Right cardiac atrium (tissue), 5 donors: ENCODE measurements at places on chromosomes 7 and 10. TPM values are rescaled to one million over a fixed set of nuclear protein-coding genes. Genes with fewer than 3 reads are reported as not detected.

The ABI1 gene
- total RNA-seq = 26.7 TPM

The MCU gene
- 19.4 TPM for total RNA-seq

The GPC2 gene
- 0.17 TPM for total RNA-seq

The GPR158 gene
- not detected for total RNA-seq

DNA sequence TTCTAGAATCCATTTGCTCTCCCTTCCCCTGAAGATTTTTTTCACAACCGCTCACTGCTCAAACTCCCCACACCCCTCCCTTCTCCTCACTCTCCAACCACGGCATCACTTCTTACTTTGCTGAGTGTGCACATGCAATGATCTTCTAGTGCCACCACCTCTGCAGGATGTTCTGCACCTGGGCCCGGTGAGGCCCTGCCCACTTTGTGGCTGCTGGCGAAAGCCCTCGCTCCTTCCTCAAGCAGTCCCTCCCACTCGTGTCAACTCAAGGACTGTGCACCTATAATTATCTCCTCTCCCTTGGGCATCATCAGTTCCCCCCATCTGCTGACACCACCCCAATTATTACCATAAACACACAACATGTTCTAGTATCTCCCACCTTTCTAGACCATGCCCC is 91.0 kb upstream of the LANCL2 start:
- DNase-seq = no peak

- peak; percentile 24 for DNase-seq
Measured at GRCh38 chr10:103621783-103622125, 128.2 kb downstream of the NEURL1 start.

GRCh38 chr10:126314863-126315493 is 73.3 kb downstream of the ADAM12 start:
- no peak for DNase-seq

GRCh38 chr10:12710594-12711349 is 290.7 kb downstream of the CCDC3 start:
- DNase-seq = peak; percentile 85

- peak; percentile 72 for DNase-seq
Measured at GRCh38 chr10:132421847-132422751, 25.1 kb downstream of the PWWP2B start.

DNA sequence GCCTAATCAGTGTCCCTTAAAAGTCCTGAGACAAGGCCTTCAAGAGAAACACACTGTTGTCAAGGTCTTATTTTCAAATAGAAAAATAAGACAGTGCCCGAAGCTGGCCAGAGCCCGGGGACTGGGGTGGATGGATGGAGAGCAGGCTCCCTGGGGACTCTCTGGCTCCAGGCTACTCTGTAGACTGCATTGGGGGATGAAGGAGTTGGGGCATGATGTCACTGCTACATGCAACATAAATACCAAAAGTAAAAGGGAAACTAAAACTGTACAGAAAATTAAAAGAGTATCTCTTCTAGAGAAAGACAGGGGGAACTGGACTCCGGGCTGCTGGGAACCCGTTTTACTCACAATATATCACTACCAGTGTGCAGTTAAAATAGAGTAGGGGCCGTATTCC is 629.8 kb downstream of the KCNMA1 start:
- no peak for DNase-seq

DNA sequence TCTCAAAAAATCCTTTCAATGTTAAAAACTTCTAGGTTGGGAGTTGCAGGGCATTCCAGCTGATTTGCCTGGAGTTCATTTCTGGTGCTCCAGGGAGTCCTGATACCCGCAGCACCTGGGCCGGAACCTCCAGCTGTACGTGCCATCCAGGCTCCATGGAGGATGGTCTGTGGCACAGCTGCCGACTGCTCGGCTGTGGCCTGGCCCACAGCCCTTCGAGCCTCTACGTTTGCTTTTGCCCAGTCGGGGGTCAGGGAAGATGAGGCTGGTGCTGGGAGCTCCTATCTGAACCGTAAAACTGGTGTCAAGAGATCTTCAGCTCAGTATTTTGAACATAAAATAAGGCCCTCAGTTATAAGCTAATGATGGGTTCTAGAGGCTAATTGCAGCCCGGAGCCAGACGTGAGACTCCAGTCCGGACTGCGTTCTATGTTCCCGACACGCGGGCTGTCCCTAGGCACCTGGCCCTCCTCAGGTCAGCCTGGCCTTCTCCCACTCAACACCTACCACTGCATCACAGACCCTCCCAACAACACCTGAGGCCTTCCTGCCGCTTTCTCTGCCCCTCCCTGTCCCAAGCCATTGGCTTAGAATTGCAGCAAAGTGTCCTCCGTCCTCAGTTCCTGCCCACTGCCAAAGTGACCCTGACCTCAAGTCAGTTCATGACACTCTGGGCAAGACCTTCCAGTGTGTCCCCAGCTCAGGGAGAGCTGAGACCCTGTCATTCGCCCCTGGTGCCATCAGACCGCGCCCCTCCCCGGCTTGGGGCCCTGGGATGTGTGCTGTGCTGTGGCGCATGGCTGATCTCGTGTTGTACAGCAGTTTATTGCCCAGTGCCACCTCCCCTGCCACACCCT is 64.2 kb upstream of the DNAJB6 start:
- DNase-seq = no peak
